ENCODE measurements at places on chromosomes 7 and 10.

DNA sequence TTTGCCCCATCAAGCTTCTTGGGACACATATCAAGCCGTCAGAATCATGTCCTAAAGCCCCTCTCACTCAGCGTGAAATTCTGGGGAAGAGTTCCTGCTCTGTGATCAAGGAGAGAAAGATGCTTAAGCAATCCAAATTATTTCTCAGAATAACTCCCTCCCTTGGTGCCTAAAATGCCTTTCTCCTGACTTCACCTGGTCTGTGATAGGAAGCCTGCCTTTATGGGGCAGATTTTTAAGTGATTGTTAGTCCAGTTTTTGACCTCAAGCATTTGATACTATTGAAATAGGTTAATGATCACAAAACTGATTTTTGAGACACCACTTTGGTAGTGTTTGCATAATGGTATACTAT lies 76.4 kb upstream of the MAGI2 start:
- no peak for DNase-seq

DNA sequence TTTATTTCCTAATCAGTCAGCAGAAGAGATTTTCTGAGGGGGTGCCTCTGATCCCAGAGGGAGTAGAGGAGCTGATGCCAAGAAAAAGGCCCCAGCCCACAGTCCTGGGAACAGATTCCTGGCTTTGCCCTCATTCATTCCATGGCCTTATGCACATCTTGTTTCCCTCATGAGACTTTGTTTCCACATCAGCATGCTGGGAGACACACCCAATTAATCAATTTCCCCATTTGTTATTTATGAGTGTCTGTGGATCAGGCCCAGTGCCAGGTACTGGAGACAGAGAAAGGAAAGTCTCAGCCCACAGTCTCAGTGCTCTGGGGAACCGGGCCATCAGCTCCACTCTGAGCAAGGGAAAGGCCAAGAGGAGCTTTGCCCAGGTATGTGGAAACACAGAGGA lies 496.2 kb upstream of the ZMIZ1 start:
- DNase-seq: peak; percentile 23

DNA sequence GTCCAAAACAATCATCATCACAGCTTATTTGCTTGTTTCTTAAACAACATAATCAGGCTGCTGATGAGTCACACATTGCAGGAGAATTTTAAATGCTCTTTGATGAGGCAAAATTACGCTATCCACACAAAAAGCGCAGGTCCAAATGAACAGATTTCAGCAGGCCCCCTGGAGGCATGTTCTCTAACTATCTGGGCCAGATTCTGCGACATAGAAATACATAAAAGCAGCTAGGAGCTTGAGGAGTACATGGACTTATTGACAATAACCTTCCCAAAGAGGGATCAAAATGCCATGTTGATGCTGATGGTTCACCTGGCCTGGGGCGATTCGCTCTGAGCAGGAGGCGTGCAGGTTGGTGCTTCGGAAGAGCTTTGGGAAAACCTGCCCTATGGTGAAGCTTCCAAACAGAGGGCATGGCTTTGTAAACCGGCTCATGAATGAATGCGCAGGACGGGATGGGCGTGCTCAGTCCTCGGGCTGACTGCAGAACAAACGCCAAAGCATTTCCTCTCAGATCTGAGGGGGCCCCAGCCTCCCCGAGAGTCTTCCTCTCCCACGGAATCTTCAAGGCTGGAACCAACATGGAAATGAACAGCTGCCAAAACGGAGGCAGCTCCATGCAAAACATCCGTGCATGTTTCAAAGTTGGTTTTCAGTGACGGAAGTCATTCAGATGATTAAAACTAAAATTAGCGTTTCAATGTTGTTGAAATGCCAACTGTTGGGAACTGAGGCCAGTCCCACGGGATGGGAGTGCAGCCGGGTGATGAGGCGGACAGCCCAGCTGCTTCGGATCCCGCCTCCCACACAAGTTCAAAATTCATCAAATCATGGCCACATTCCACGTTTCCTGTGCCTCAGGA lies 179.6 kb downstream of the TCERG1L start:
- no peak for DNase-seq

- DNase-seq: no peak
These were observed 28.1 kb upstream of the TRIL start for GRCh38 chr7:28986028-28986764.

DNA sequence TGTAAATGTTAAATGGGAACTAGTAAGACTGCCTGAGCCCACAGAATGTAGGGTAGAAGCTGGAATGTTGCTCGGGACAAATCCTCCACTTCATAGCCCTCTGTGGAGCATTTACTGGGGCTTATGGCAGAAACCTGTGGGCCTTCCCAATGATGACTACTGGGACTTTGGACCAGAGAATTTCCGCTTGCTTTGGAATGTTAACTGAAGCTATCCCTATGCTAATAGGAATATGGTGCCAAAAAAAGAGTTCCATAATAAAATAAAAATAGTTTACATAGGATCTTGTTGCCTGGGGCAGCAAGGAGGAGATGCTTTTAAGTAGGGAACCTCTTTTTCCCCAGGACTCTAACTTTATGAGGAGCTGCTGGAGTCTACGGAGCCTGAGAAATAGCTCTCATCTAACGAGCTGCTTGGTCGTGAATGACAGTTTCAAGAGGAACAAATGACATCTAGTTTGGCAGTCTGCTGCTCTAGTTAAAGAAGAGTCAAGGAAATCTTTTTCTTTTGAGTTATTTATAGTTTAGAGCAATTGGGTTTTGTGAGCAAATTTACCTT lies 5.7 kb upstream of the DYNC2I1 start:
- no peak for DNase-seq

- no peak for DNase-seq
These were observed 108.1 kb downstream of the ITGB8 start for GRCh38 chr7:20438694-20439376.

- DNase-seq: no peak
These were observed 66.5 kb downstream of the ANLN start for GRCh38 chr7:36456138-36456537.

DNA sequence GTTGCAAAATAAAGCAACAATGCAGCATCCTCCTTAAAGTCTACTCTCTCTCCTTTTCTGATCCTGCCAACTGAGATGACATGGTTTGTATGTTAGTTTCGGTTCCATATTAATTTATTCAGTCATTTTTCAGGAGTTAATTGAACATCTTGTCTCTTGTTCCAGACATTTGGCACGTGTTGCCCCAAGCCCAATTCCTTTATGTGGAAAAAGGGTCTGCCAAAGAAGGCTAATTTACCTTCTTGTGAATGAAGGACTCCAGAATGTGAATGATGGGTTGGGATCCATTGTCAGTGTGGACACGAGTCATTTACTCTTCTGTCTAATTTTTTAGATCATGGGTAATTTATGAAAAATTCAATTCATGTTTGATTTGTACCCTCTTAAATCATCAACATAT lies 350.9 kb upstream of the LRGUK start:
- no peak for DNase-seq

DNA sequence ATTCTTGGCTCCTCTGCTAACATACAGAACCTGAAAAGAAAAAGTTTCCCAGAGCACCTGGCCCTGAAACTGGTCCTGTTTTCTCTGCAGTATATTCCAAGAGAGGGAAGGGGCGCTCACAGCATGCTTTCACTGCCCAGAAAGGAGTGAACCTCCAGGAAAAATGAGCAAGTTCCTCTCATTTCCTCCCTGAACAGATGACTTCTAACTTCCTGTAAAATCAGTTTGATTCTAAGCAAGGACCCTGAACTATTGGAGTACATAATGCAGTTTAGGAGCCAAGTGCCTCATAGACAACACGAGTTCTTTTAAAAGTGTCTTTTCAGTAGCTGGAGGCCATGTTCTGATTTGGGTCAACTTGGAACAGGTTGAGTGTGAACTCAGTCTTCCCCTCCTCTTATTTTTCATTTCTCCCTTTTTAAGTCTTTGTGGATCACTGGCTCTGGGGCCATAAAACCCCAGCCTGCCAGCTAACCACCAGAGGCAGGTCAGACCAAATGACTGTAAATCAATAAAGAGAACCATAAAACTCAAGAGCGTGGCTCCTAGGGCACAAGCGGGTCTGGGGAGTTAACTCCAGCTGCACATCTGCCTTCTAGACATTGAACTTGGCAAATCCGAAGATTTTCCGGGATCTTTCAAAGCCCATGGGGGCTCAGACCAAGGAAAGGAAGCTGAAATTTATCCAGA lies 5.9 kb upstream of the LRRC18 start:
- no peak for DNase-seq

GRCh38 chr7:126305671-126306070 lies 947.1 kb downstream of the GRM8 start:
- DNase-seq: no peak

GRCh38 chr7:24932815-24933214 lies 47.2 kb downstream of the OSBPL3 start:
- no peak for DNase-seq

GRCh38 chr7:99287779-99288534 lies 15.3 kb downstream of the MYH16 start:
- no peak for DNase-seq

DNA sequence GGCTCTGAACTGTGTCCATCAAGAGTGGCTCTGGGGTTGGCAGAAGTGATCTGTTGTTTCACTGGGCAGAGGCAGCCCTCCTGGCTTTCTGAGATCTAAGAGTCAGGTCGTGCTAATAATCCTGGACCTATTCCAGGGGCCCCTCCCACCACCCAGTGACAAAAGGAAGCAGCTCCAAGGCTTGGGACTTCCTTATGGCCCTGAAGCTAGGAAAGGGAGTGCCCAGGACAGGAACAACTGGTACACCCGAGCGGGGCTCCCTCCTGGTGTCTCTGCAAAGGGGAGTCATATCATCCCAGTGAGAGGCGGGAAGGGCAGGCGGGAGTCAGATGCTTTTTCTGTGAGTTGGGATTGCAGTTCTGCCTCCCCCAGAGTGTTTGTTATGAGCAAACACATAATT lies 32.3 kb downstream of the RPS24 start:
- DNase-seq: no peak

- DNase-seq: no peak
These were observed 54.5 kb downstream of the PIP4K2A start for GRCh38 chr10:22659866-22660265.

DNA sequence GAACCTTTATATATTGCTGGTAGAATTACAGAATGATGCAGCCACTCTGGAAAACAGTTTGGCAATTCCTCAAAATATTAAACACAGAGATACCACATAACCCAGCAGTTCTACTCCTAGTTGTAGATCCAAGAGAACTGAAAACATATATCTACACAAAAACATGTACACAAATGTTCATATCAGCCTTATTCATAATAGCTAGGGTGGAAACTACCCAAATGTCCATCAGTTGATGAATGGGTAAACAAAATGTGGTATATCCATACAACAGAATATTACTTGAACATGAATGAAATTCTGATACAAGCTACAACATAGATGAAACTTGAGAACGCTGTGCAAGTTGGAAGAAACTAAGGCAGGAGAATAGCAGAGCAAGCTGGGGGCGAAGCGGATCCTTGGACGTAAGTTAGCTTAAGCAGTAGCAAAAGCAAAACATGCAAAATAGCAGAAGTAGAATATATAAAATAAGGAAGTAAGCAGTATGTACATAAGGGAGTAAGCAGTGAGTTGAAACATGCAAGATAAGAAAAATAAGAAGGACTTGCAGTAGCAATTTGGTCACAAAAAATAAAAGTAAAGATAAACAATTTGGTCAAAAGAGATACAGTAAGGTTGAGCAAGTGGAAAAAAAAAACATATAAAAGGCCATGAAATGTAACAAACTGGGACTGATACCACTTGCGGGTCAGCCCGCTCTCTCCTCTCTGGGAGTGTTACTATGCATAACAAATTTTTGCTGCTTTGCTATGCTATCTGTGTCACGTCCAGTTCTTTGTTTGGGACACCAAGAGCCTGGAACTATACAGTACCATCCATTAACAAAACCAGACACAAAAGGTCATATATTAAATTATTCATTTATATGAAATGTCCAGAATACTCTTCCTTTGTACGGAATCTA lies 18.0 kb upstream of the HILPDA start:
- DNase-seq: no peak

DNA sequence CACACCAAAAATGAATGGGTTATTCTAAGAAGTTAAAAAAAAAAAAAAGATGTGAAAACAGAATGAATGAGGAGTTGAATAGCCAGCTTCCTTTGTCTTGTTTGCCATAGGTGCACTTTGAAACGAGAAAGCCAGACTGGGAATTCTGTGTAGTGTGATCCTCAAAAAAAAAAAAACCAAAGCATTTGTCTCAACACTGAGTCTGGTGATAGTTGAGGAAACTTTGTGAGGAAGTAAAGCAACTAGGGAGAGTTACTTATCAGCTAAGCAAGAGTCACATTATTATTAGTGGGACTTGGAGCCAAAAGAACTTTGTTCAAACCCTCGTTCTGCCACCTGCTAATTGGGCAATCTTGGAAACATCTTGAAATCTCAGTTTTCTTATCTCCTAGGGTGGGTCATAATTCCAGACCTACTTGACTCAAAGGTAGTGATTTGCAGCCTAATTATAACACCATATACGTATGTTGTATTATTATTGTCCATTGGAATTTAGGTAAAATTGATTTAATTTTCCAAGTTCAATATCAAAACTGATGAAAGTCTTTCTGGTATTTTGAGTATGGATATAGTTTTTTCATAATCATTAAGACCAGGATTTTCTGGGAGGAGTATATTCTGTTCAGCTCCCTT lies 99.8 kb upstream of the GJD4 start:
- no peak for DNase-seq

DNA sequence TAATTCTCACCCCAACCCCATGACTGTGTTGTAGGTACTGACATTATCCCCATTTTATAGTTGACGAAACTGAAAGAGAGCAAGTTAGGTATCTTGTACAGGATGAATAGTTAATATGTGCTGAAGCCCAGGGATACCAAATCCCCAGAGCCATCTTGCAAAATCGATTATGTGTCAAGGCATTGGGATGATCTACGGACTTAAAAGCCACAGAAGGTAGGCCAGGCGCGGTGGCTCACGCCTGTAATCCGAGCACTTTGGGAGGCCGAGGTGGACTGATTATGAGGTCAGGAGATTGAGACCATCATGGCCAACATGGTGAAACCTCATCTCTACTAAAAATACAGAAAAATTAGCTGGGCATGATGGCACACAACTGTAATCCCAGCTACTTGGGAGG lies 242.4 kb upstream of the RHOBTB1 start:
- DNase-seq: no peak

DNA sequence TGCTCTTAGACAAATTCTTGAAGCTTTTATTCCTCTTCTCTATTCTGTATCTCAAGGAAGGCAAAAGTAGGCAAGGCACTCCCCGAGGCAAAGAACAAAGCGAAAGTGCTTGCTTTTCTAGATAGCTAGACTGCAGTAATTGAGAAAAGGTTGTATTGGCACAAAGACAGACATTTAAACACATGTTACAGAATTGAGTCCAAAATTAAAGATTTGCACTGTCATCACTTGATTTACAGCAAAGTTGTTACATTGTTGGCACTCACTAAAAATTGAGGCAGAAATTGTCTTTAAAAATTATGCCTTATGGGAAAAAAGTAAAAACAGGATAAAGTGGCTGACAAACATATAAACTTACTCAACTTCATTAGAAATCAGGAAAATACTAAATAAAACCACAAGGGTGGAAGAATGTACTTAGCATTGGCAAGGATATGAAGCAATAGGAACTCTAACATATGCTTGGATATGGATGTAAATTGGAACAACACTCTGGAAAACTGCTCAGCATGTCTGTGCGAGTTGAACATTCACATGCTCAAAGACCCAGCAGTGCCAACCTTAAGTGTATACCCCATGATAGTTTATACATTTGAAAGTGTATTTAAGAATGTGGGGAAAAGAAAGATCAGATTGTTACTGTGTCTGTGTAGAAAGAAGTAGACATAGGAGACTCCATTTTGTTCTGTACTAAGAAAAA lies 491.3 kb downstream of the GLRX3 start:
- no peak for DNase-seq

Measured in fibroblast of skin of scalp (primary cell).